ENCODE measurements at places on chromosomes 11 and 22. TPM values are rescaled to one million over a fixed set of nuclear protein-coding genes. Genes with fewer than 3 reads are reported as not detected.
A peak's percentile ranks its signal among the peaks of the same experiment; 100 is the strongest.

GRCh38 chr11:57402188-57403002 lies 11.9 kb upstream of the PRG2 start:
- H3K36me3 ChIP-seq: no peaks in the 10 kb centered on the region
- H3K27me3 ChIP-seq: 0 out of 2 replicates have a peak, but pooled peaks cover 6% of the 10 kb centered on the region

GRCh38 chr11:45751430-45751829 lies 53.5 kb upstream of the SLC35C1 start:
- H3K27ac ChIP-seq: no peak overlapping the region
- no peak overlapping the region for H3K4me3 ChIP-seq
- no peaks in the 10 kb centered on the region for H3K36me3 ChIP-seq
- no peak for DNase-seq
- no peaks in the 10 kb centered on the region for H3K4me1 ChIP-seq

GRCh38 chr11:11931461-11932055 lies 76.9 kb downstream of the DKK3 start:
- H3K27me3 ChIP-seq: no peaks in the 10 kb centered on the region
- no peak overlapping the region for H3K4me3 ChIP-seq
- peak; percentile 71 for DNase-seq
- H3K4me1 ChIP-seq: no peaks in the 10 kb centered on the region
- no peak overlapping the region for H3K27ac ChIP-seq

- no peak overlapping the region for H3K4me3 ChIP-seq
- no peaks in the 10 kb centered on the region for H3K36me3 ChIP-seq
Observed at GRCh38 chr11:66087148-66087908, 17.3 kb downstream of the PACS1 start.

- H3K27ac ChIP-seq: no peak overlapping the region
- H3K4me3 ChIP-seq: no peak overlapping the region
- H3K36me3 ChIP-seq: no peaks in the 10 kb centered on the region
- no peaks in the 10 kb centered on the region for H3K27me3 ChIP-seq
- no peaks in the 10 kb centered on the region for H3K4me1 ChIP-seq
- DNase-seq: no peak
Observed at GRCh38 chr22:36737776-36738175, 34.2 kb upstream of the CACNG2 start.

- no peaks in the 10 kb centered on the region for H3K36me3 ChIP-seq
- H3K4me1 ChIP-seq: no peaks in the 10 kb centered on the region
- DNase-seq: no peak
- H3K27ac ChIP-seq: no peak overlapping the region
Observed at GRCh38 chr11:132821499-132821898, 710.8 kb downstream of the OPCML start.

DNA sequence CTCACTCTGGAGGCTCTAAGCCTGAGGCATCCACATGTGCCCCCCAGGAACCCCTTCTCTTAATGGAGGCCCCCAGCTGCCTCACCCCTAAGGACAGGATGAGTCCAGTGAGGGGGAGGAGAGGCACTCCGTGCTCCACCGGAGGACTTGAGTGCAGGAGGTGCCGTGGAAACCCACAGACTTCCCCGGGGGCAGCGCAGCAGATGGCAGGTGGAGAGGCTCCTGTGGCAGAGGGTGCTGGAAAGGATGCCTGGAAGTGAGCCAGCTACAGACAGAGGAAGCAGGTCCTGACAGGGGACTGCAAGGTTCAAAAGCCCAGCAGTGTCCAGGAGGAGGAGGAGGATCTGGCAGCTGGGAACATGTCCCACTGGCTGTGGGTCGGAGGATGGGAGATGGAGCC lies 1384.0 kb downstream of the TBC1D22A start:
- no peak overlapping the region for H3K27ac ChIP-seq
- H3K27me3 ChIP-seq: peaks cover 46% of the 10 kb centered on the region
- no peaks in the 10 kb centered on the region for H3K4me1 ChIP-seq
- DNase-seq: no peak
- no peaks in the 10 kb centered on the region for H3K36me3 ChIP-seq

GRCh38 chr22:20810645-20811044 lies 36.7 kb downstream of the SERPIND1 start:
- no peak for DNase-seq
- no peak overlapping the region for H3K27ac ChIP-seq
- H3K27me3 ChIP-seq: no peaks in the 10 kb centered on the region
- peaks cover 30% of the 10 kb centered on the region for H3K36me3 ChIP-seq
- 0 out of 2 replicates have a peak, but pooled peaks cover 2% of the 10 kb centered on the region for H3K4me1 ChIP-seq

DNA sequence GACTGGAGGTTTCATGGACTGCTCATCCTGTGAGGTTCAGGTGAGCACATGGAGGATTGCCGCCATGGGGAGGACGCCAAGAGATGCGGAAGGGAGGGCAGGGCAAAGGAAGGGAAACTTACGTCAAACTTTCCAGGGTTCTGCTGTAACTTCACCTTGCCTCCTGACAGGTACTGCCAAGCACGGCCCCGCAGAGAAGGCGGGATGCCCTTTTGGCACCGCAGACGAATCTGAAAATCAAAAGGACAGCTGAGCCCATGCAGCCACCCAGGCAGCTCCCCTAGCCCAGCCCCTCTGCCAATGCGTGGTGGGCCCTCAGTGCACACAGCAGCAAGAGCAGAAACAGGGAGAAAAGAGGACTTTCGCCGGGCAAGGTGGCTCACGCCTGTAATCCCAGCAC lies 10.0 kb upstream of the CASTOR1 start:
- no peaks in the 10 kb centered on the region for H3K27me3 ChIP-seq
- H3K27ac ChIP-seq: peak overlapping the region; percentile 50
- no peak overlapping the region for H3K4me3 ChIP-seq

- no peak for DNase-seq
- H3K27ac ChIP-seq: no peak overlapping the region
- no peaks in the 10 kb centered on the region for H3K36me3 ChIP-seq
Observed at GRCh38 chr11:60788401-60789125, 3.4 kb downstream of the MS4A10 start.

DNA sequence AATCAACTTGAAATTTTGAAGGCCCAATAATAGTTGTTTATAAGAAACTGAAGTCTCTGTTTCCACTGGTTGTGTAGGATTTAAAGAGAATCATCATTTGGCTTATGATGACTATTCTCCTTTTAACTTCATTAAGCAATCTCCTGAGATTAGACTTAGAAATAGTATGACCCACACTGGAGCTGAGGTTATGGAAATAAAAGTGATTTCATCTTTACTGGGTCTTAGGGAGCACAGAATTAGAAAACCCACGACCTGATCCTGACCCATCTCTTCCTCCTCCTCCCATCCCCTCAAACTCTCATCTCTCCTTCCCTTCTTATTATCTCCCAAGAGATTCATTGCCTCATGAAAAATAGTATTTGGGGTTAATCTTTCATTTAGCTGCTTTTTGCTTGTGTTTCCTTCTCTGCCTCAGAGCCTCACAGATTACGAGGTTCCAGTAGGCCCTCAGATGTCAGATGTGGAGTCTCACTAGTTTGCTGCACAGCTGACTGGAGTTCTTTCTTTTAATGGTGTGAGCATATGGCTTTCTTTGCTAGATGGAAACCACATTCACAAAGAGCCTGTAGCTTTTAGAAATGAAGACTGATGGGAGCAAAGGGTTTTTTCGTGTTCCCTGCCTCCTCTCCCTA lies 85.0 kb downstream of the ALX4 start:
- DNase-seq: no peak
- peaks cover 39% of the 10 kb centered on the region for H3K4me1 ChIP-seq
- no peak overlapping the region for H3K4me3 ChIP-seq
- no peaks in the 10 kb centered on the region for H3K36me3 ChIP-seq
- H3K27me3 ChIP-seq: no peaks in the 10 kb centered on the region

DNA sequence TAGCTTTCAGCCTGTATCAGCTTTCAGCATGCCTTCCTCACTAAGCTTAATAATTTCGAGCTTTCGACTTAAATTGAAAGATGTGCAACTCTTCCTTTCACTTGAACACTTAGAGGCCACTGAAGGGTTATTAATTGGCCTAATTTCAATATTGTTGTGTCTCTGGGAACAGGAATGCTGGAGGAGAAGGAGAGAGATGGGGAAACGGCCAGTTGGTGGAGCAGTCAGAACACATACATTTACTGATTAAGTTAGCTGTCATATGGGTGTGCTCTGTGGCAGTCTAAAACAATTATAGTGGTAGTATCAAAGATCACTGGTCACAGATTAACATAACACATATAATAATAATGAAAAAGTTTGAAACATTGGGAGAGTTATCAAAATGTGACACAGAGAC lies 106.2 kb downstream of the LRRC32 start:
- H3K27ac ChIP-seq: no peak overlapping the region
- H3K36me3 ChIP-seq: no peaks in the 10 kb centered on the region
- no peak overlapping the region for H3K4me3 ChIP-seq
- peaks cover 4% of the 10 kb centered on the region for H3K4me1 ChIP-seq

DNA sequence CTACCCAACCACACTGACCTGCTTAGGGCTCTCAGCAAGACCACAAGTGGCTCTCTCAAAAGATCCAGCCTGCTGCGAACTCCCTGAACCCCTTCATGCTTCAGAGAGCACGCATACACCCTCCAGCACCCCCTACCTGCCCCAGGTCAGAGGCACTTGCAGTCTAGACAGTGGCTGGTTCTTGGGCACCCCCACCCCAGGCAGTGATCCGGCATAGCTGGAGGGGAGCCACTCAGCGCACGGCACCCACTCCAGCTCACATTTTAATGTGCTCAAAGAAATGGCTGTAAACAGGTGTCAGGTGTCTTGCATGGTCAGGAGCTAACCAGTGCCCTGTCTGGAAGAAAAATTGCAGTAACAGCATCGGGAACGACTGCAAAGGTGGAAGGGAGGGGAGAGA lies 140.8 kb downstream of the PKNOX2 start:
- no peak overlapping the region for H3K4me3 ChIP-seq
- H3K4me1 ChIP-seq: peaks cover 12% of the 10 kb centered on the region
- H3K36me3 ChIP-seq: no peaks in the 10 kb centered on the region
- DNase-seq: no peak

DNA sequence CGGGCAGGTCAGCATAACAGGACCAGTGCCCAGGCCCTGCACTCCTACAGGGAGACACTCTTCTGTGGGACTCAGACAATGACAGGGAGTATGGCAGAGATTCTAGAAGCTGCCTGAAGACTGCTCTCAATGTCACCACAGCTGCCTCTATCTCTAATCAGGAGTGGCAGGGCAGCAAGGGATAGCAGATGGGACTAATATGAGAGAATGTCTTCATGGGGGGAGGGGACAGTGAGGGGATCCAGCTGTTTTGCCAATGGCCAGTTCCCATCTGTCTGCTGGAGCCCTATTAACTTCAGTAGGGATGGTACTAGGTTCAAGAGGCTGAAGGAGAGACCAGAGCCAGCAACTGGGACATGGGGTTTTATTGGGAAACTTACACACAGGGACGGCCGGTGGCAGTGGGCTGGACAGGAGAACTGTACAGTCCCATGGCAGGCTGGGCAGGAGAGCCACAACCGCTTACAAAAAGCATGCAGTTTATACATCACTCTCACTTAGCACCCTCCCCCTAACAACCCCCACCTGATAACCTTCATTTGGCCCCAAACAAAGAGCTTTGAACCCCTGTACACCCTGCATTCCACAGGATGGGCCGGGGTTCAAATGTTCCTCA lies 2.5 kb upstream of the CD82 start:
- no peaks in the 10 kb centered on the region for H3K36me3 ChIP-seq
- peaks cover 52% of the 10 kb centered on the region for H3K4me1 ChIP-seq
- DNase-seq: peak; percentile 63

DNA sequence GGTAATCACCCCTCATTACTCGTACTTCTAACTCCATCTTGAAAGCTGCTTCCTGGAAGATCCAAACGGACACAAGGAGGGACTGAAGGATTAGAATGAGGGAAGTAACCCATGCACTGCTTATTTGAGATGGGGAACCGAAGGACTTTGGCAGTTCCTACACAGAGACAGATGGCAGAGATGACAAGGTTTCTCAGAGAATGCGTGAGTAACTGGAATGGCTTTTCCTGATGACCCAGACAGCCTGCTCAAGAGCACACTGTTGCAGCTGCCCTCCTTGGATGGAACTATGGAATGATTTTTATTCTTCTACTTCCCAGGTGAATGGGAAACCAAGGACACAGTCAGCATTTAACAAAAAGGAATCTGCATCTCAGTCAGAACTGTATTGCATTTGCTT lies 7.3 kb downstream of the KCNJ11 start:
- no peaks in the 10 kb centered on the region for H3K36me3 ChIP-seq
- H3K27me3 ChIP-seq: no peaks in the 10 kb centered on the region
- H3K4me1 ChIP-seq: no peaks in the 10 kb centered on the region
- no peak for DNase-seq
- no peak overlapping the region for H3K27ac ChIP-seq

- H3K36me3 ChIP-seq: no peaks in the 10 kb centered on the region
- no peak for DNase-seq
- no peak overlapping the region for H3K4me3 ChIP-seq
- H3K4me1 ChIP-seq: no peaks in the 10 kb centered on the region
- H3K27me3 ChIP-seq: no peaks in the 10 kb centered on the region
- no peak overlapping the region for H3K27ac ChIP-seq
Observed at GRCh38 chr11:71200761-71201160, 51.6 kb downstream of the SHANK2 start.

GRCh38 chr11:83951521-83951920 lies 665.4 kb upstream of the CCDC90B start:
- H3K4me1 ChIP-seq: peaks cover 6% of the 10 kb centered on the region
- H3K27ac ChIP-seq: no peak overlapping the region

- no peak for DNase-seq
- no peaks in the 10 kb centered on the region for H3K4me1 ChIP-seq
- H3K4me3 ChIP-seq: no peak overlapping the region
- no peak overlapping the region for H3K27ac ChIP-seq
Observed at GRCh38 chr11:46582588-46582987, 11.2 kb downstream of the AMBRA1 start.

DNA sequence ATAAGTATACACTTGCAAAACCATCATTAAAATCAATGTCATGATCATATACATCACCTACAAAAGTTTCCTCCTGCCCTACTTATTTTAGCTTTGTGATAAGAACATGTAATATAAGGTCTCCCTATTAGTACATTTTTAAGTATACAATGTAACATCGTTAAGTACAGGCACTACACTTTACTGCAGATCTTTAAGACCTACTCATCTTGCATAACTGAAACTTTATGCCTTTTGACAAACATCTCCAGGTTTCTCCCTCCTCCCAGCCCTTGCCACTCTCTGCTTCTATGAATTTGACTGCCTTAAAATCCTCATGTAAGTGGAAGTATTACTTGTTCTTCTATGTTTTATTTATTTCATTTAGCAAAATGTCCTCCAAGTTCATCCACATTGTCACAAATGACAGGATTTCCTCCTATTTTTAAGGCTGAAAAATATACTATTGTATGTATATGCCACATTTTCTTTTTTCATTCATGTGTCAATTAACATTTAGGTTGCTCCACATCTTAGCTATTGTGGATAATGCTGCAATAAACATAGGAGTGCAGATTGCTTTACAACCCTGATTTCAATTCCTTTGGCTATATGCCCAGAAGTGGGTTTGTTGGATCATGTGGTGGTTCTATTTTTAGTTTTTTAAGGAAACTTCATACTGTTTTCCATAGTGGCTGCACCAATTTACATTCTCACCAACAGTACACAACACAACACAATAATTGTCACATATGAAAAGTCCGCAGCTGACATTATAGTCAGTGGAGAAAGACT lies 471.1 kb upstream of the ANO3 start:
- DNase-seq: no peak
- H3K36me3 ChIP-seq: no peaks in the 10 kb centered on the region
- no peaks in the 10 kb centered on the region for H3K27me3 ChIP-seq
- no peak overlapping the region for H3K4me3 ChIP-seq
- no peaks in the 10 kb centered on the region for H3K4me1 ChIP-seq

Gene GLYAT
- total RNA-seq: not detected

Gene TUT1
- 8.8 TPM for total RNA-seq

Gene SCGB1C1
- not detected for total RNA-seq

Gene SLC22A25
- total RNA-seq: not detected

Gene MMP7
- not detected for total RNA-seq

Gene OR10A2
- not detected for total RNA-seq

Gene TRIM48
- total RNA-seq: not detected

Gene MED15
- 14.7 TPM for total RNA-seq

Gene RNF26
- 10.4 TPM for total RNA-seq

Gene MMP20
- total RNA-seq: not detected

Gene CAVIN3
- not detected for total RNA-seq

All from SJCRH30 (cell line).